ENCODE measurements at places on chromosomes 5 and 9.

GRCh38 chr9:107504585-107505455 is 15.3 kb upstream of the KLF4 start:
- DNase-seq, result no peak

GRCh38 chr5:178388386-178389025 is 155.9 kb upstream of the PHYKPL start:
- no peak for DNase-seq

- DNase-seq, result no peak
Observed at GRCh38 chr5:3187771-3188425, 407.7 kb upstream of the IRX1 start.

- DNase-seq, result no peak
Observed at GRCh38 chr5:73938280-73938937, 312.4 kb downstream of the ARHGEF28 start.

DNA sequence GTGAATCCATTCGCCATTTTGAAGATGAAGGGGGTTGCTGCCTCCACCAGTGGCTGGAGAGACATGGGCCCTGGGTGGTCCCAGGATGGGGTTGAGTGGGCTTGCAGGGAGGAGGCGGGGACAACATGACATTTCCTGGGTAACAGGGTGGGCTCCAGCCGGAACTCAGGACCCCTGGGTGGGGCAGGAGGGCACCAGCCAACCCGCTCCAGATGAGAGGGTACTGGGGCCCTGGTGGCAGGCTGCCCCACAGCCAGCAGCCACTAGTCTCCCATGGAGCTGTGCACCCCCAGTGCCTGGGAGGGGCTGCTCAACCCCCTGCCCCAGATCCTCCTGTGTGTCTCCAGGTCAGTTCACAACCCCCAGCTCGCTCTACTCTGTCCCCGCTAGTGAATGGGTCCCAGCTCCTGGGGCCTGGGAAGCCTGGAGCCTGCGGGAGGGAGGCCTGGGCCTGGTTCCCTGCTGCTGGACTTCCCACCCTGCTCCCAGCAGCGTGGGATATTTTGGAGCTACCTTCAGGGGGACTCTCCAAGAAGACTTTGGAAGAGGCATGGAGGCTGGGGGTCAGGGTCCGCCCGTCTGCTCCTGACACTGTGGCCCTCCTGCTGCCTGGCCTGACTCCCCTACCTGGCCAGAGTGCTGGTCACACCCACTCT is 55.9 kb downstream of the AHRR start:
- peak; percentile 48 for DNase-seq

- no peak for DNase-seq
Observed at GRCh38 chr9:82110881-82111280, 122.3 kb downstream of the SPATA31D1 start.

DNA sequence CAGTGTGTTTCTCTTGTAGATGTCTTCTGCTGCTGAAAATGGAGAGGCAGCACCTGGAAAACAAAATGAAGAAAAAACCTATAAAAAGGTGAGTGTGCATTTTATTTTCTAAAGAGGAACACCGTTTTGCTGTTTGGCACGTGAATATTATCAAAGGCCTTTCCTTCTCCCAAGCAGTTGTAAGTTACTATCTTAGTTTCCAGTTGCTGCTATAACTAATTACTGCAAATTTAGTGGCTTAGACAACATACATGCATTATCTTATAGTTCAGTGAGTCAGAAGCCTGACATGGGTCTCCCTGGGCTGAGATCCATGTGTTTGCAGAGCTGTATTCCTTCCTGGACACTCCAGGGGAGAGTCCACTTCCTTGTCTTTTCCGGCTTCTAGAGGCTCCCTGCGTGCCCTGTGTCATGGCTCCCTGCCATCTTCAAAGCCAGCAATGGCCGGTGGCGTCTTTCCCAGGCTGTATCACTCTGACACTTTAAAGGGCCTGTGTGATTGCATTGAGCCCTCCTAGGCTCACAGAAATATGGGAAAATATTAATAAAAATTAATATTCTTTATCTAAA is 117.6 kb downstream of the PIP5K1B start:
- peak; percentile 71 for DNase-seq

DNA sequence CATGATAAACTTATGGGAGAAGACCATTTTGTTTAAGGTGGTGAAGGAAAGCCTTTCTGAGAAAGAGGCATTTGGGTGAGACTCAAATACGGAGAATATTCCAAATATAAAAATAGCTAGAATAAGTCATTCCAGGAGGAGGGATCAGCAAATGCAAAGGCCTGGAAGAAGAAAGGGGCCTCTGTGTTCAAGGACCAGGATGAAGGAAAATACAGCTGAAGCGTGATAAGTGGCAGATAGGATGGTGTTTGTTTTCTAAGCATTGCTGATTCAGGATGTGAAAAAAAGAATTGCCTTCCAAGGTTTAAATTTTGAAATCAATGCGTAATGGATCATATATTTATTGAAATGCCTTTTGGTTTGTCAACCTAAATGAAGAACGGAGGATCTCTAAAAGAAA is 59.4 kb upstream of the CAST start:
- DNase-seq, result no peak
